ENCODE measurements at places on chromosomes 13 and 19.

DNA sequence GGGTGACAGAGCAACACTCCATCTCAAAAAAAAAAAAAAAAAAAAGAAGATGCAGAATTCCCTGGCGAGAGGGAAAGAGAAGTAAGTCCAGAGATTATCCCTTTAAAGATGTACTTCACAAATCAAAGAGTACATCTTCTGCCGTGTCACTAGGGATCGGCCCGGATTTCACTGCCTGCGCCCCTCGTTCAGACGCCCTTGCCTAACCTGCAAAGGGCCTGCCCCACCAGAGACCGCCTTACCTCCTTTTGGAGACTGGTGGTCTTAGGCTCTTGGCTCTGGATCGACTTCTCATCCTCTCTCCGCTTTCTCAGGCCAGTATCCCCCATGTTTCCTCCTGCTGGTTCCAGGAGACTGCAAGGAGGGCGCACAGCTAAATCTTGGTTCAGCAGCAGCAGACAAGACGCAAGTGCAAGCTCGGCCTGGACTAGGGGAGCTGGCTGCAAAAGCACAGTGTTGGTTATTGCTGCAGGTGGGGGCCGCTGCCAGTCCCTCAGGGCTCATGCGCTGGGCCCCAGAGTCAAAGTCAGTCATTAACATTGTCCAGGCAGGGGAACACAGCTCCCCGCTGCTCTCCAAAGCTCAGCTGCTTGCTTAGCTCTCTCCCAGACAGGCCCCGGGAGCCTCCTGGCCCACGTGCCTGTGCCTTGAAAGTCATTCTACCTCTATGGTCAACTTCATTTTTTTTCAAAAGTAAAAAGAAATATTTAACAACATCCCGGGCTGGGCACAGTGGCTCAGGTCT, 1.2 kb downstream of the SLC7A9 start:
- DNase-seq = no peak

DNA sequence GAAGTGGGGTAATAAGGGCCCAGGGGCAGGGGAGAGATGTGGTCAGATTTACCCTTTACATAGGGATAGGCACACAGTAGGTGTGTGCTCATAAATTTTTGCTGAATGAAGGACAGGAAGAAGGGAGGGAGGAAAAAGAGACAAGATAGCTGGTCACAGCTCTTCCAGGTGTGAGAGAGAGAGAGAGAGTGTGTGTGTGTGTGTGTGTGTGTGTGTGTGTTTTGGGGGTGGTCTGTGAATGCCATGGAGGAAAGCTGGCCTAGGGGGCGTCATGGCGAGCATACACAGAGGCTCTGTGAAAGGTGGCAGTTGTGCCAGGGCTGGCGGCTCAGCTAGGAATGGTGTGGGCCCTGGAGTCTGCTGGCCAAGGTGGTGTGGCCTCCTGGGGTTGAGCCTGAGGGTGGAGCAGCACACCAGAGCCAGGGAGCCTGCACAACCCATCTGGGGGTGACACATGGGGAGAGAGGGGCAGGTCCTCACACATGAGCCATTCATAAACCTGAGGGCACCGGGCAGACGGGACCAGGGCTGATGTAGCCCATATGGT, 6.0 kb upstream of the PRX start:
- DNase-seq = no peak

DNA sequence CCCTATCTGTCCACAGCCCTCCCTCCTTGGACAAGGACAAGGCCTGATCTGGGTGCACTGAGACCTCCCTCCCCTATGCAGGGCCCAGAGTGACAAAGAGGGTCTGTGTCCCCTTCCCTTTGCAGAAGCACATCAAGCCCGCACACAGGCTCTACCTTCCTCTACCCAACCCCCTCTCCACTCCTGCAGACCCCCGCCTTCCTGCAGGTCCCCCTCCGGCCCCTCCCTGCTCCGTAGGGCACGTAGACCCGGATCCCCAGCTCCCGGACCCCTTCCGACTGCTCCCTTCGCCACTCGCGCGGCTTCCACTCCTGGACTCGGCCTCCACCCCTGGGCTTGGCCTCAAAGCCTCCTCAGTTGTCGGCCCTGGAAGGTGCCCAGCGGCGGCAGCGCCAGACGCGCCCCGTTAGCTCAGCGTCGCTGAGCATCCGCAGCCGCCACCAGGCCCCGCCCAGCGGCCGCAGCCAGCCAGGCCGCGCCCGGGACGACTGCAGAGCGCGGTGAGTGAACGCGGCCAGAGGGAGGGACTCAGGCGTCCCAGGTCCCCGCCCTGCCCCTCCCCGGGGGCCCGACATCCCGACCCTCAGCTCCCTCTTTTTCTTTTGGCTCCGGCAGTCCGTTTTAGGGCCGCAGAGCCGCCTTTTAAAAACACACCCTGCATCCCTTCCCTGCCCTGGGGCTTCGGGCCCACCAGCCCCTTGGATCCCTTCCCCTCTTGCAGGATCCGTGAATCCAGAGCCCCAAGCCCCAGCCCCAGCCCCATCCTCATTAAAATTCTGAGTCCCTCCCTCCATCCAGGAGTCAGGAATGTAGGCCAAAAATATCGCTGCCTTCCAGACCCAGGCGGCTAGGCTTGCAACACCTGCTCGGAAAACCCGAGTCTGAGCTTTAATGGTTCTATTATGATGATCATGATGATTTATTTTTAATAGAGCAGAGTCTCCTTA, 1.5 kb upstream of the MYADM start:
- DNase-seq = no peak

DNA sequence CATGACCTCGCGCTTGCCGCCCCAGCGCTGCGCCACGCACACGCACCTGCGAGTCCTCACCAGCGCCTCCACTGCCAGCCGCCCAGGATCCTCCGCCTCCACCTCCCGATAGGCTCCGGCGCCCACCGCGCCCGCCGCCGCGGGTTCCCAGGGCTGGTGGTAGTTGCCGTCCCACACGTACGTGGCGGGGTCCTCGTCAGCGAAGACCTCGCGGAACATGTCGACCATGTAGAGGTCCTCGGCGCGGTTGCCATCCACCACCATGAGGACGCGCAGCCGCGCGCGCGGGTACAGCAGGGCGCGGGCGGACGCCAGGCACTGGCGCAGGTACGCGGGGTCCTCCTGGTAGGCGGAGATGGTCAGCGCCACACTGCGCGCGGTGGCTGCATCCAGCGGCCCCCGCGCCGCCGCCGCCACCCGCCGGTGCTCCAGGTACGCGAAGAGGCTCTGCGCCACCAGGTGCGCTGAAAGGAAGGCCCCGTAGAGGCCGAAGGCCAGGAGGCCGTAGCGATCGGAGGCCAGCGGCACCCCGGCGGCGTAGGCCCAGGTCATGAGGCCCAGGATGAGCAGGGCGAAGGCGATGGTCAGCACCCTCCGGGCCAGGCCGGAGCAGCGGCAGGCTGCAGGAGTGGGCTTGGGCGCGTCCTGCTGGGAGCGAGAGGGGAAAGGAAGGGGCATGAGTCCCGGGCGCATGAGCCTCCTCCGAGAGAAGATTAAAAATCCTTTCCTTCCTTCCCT, 4.4 kb downstream of the HAS1 start:
- DNase-seq = no peak

- DNase-seq = no peak
Measured at GRCh38 chr13:99293178-99293577, 14.0 kb downstream of the GPR183 start.

GRCh38 chr19:48745208-48745995, 1.3 kb downstream of the IZUMO1 start:
- peak; percentile 18 for DNase-seq

DNA sequence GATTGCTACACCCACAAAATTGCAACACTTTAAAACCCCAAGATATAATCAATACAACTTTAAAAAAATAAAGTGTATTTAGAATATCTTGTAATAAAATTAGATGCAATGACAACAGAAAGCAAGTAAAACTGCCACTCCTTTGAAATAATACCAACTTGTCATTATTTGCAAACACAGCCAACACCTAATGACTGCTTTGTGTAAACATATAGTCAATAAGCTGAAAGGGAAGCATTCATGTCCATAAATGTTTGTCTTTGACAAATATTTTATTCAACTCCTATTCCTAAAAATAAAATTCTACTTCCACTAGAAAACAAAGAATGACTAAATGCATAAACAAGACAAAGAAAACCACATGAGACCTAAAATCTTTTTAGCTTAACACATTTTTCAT, 6.6 kb downstream of the SMAD9 start:
- no peak for DNase-seq

DNA sequence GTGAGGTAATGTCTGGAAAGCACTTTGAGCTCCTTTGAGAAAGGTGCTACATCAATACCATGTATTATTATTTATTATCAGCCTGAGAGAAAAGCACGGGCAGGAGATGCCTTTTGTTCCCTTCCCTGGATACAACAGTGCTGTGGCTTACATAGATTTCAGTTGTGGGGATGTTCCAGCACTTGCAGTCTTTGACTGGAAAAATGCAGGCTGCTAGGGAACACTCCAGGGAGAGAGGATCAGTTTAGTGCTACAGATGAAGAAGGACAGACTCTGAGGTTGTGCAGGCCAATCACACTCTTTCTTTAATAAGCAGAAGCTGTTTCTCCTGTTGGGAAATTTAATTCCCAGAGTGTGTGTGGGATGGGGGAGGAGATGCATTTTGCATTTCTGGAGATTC, 94.5 kb upstream of the OBI1 start:
- DNase-seq = no peak

DNA sequence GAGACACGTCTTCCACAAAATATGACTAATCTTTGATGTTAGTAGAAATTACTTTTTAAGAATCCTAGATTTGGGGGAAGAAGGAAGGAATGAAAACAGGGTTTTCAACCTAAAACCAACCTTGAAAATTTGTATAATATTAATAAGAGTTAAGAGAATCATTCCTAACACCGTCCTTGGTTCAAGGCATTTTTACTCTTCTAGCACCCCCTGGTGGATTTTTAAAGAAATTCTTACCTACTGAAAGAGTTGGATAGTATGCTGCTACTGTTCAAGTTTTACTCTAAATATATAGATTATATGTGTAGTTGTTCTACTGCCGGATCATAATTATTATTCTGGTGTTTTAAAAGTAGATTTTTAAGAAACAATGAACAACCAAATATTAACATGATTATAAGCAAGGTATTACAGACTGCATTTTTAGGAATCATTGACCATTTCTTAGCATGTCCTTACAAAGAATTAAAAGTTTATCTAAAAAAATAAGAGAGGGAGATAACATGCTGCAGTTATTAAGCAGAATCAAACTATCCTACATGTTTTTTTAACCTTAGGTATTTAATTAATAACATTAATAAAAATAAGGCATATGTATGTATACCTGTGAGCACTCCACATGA, 7.4 kb upstream of the SLITRK6 start:
- DNase-seq = peak; percentile 77

GRCh38 chr19:4431808-4432674, 25.6 kb downstream of the UBXN6 start:
- no peak for DNase-seq

DNA sequence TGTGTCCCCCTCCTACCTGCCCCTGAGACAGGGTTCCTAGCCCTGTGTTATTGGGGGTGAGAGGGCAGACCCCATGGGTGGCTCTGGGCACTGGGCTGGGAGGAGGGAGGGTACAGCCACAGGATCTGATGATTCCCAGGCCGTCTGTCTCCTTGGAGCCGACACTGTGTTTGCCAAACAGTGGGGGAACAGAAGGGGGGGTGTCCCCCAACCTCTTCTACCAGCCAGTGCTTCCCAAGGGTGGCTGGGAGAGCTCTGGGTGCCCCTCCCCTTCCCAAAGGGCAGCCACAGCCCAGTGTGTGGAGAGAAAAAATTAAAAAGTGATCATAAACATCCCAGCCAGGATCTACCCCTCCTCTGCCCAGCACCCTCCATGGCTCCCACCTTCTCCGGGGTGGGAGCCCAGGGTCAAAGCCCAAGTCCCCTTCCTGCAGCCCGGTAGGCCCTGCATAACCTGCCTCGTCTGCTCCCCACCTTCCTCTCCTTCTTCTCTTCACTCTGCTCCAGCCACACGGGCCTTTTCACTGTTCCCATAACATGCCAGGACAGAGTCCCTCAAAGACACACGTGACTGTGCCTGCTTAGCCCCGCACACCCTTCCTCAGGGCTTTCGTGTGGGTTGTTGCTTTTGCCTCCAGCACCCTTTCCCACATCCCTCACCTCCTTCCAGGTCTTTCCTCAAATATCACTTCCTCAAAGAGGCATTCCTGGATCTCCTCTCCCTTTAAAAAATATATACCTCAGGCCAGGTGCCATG, 1.4 kb upstream of the PLIN4 start:
- DNase-seq = no peak

DNA sequence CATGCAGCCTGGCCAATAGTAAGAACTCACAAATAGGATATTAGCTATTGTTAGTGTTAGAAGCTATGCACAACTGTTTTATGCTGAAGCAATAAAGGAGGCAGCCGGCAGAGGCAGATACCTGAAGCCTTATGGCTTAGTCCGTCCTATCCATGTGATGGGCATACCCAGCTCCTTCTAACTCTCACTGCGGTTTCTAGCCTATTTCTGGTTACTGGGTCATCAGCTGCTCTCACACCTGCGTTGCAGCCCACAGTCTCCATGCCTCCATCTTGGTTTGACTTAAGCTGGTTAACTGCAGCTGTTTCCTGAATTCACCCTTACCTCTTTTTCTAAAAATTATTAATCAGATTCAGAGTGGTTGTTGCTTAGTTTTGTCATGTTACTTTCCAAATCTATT, 40.5 kb upstream of the CNMD start:
- DNase-seq = no peak

DNA sequence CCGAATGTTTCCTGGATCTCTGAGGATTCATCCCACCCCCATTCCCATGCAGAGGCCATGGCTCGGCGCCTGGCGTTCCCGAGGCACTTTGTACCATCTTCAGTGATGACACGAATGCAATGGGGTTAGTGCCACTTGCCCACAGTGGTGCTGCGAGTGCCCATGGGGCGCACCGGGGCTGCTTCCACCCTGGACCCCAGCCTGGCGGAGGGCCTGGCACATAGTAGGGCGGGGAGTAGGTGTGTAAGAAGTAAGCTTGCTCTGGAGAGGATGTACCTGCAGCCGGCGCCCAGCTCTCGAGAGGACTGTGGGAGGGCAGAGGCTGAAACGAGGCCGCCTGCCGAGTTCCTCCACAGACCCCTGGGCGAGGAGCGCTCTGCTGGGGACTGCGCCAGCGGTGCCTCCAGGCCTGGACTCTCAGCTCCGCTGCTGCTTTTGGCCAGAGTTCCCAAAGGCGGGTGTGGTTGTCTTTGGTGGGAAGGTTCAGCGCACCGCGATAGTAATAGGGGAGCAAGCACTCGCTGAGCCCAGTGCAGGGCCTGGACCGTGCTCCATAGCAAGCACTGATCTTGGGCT, 5.5 kb upstream of the HAMP start:
- no peak for DNase-seq

GRCh38 chr13:23642110-23642509, 71.9 kb downstream of the TNFRSF19 start:
- no peak for DNase-seq

DNA sequence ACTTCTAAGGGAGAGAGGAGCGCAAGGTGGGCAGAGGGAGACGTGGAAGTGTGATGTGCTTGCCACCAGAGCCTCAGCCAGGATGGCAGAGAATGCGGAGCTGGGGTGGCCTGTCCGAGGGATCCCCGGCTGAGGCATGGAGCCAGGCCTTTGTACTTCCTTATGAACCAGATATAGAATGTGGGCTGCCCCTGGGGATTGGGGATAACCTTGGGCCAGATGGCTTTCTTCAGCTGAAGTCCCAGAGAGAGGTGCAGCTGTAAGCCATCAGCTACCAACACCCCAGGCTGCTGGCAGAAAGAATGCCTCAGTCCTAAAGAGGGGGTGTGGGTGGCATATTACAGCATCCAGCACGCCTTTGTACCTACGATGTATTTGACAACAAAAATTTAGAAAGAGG, 25.5 kb upstream of the FBXO17 start:
- no peak for DNase-seq

Data from NCI-H526 treated with DMSO at 0.1 percent for 48 hours (cell line).